ENCODE measurements at places on chromosomes 2 and 18. TPM values are rescaled to one million over a fixed set of nuclear protein-coding genes. Genes with fewer than 3 reads are reported as not detected.

GRCh38 chr2:153595939-153596338 lies 117.4 kb upstream of the RPRM start:
- no peak for DNase-seq

GRCh38 chr2:54471221-54471711 lies 15.1 kb downstream of the SPTBN1 start:
- DNase-seq: no peak

DNA sequence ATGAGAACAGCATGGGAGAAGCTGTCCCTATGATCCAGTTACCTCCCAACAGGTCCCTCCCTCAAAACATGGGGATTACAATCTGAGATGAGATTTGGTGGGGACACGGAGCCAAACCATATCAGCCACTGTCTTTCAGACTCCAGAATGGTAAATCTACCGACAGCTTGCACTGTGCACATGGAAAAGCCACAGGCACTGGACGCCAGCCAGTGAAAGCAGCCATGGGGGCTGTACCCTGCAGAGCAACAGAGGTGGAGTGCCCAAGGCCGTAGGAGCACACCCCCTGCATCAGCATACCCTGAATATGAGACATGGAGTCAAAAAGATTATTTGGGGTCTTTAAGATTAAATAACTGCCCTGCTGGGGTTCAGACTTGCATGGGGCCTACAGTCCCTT lies 218.4 kb downstream of the PDE1A start:
- DNase-seq: no peak

- DNase-seq: no peak
These were observed 117.9 kb downstream of the MYCN start for GRCh38 chr2:16058256-16058655.

DNA sequence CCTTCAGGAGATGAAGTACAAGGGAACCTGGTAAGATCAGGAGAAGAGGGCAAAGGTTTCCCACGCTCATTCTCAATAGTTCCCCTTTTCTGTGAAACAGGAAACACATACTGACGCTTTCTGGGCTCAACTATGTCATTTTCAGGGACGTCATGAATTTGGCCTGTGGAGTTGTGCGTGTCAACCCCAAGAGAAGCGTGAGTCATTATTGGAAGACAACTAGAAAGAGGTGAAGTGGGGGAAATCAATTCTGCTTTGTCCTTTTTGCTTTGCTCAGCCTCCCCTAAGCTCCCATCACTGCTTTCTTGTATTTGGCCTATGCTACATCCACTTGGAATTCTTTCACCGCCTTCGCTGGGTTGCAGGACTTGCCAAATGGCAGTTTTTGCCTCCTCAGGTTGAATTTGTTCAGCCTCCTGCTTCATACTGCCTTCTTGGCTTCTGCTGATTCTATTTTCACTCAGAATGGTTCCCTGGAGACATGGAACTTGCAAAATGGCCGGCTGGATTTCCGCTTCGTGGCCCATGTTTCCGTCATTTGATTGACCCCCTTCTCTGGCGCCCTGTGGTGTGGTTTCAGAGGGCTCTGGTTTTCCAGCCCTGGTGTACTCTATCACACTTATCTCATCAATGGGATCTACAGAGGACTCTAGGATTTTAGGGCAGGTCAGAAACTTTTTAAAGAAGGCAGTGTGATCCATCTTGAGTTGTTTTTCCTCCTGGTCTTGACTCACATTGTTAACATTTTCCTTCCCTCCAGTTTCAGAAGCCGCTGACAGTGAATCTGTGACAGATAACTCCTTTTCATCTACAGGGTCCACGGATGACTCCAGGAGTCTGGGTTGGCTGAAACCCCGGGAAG lies 93.3 kb downstream of the ALPK2 start:
- no peak for DNase-seq

- peak; percentile 63 for DNase-seq
These were observed 773 bp downstream of the CMPK2 start for GRCh38 chr2:6864923-6865345.

DNA sequence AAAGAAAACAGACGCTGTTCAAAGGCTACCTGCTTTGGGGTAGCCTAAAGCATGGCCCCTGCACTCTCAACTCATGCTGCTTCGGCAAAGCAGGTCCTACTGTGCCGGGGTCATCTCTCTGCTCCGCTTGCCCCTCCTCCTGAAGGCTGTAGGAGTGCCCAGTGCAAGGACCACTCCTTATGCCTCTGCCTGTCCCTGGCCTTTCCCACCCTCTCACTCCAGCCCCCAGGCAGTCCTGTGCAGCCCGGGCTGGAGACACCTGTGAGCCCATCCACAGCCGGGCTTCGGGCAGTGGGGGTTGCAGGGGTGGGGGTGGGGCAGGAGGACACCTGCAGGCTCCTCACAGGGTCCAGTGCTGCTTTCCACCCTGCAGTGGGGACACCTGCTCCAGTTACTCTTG lies 69.1 kb downstream of the ACKR3 start:
- DNase-seq: no peak

- no peak for DNase-seq
These were observed 40.1 kb downstream of the MTCL1 start for GRCh38 chr18:8745355-8746014.

GRCh38 chr2:169348321-169349024 lies 13.9 kb downstream of the LRP2 start:
- no peak for DNase-seq

GRCh38 chr2:173520918-173521317 lies 166.2 kb downstream of the CDCA7 start:
- DNase-seq: no peak

DNA sequence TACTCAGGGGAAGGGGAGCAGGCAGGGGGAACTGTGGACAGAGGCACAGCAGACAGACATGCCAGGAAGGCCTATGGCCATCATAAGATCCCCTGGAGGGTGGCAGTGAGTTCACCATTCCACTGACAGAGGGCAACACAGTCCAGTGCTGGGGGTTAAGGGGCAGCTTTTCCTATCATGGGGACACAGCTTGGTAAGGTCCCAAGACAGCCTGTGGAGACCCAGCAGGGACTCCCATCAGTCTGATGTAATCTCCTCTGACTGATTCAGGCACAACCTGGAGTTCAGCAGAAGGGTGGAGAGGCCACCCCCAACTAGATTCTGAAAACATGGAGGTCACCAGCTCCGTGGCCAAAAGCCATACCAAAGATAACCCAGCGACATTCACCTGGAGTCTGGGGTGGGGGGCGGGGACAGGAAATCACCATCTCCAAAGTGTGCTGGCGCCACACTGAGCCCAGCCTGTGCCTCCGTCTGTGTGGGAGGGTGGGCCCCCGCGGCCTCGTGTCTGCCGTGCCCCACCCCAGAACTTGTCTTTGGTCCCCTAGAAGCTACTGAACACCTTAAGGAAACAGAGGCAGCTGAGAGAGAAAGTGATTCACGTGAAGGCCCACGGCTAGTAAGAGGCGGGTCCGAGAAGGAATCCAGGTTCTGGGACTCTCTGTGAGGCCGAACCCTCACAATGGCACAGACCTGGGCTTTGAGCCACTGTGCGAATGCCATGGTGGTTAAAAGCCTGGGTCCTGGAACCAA lies 28.6 kb downstream of the DNMT3A start:
- DNase-seq: no peak

DNA sequence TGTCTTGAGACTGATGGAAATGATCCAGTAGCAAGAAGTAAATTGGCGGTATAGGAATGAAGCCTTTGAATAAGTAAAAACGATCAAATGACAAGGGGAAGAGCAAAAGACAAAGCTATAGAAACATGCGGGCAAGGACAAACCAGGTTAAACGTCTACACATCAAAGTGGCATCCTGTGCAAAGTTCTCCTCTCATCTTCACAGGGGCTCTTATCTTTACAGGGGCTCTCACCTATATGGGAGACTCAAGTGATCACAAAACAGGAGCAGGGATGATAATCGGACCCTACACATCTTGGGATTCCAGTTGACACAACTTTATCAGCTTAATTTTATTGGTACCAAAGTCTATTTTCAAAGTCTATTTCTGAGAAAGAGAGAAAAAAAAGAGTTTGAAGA lies 1778.9 kb upstream of the CELF4 start:
- no peak for DNase-seq

DNA sequence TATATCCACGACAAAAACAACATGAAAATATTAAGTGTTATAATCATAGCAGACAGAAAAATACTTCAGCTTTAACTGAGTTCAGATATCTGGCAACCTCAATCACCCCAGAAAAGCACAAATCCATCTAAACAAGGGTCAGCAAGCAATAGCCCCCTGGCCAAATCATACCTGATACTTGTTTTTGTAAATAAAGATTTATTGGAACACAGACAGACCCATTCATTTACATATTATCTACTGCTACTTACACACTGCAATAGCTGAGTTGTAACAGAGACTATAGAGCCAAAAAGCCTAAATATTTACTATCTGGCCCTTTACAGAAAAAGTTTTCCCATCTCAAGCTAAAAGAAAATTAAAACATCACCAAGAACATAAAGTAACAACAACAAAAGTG lies 12.8 kb downstream of the FARSB start:
- DNase-seq: no peak

DNA sequence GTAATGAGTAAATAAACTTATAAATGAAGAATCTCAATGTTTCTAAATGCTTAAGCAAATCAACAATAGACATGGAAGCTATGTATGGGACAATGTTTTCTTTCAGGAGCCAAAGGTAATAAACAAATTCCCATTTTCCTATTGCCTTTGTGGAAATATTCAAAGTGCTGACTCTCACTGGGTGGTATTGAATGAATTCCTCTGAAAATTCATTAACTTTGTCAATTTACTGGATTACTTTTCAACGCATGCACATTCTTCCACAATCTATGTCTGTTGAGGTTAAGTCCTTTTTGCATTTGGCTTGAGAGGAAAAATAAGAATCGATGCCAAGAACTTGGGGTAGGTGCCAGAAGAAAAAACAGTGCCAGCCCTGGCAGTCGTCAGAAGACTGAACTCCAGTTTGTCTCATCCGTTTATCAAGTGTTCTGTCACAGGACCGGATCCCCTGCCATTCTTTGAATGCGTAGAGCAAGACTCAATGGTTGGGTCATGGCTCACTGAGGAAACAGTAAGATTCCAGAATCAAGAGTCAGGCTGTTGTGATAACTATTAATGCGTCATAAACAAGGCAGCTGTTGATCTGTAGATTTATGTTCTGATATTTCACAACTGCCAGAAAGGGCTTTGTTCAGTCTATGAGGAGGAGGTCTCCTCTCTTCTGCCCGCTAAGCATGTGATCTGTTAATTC lies 133.3 kb downstream of the GFPT1 start:
- no peak for DNase-seq

- DNase-seq: no peak
These were observed 34.3 kb upstream of the DNMT3A start for GRCh38 chr2:25375989-25376545.

DNA sequence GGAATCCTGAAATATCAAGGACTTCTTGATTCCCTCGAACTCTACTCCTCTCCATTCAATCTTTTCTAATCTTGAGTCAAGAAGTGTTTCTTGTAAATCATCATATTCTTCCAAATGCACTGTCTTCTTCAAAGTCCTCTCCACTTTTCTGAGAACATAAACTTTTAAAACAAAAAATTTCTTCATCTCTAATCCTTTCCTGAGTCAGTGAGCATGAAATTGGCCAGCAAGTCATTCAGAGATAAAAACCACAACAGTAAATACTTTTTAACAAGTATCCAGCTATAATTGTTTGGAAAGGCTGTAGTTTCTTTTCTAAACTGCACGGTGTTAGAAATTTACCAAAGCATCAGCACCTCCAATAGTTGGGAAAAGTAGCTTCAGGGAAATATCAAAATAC lies 312.6 kb upstream of the GALNT5 start:
- no peak for DNase-seq

DNA sequence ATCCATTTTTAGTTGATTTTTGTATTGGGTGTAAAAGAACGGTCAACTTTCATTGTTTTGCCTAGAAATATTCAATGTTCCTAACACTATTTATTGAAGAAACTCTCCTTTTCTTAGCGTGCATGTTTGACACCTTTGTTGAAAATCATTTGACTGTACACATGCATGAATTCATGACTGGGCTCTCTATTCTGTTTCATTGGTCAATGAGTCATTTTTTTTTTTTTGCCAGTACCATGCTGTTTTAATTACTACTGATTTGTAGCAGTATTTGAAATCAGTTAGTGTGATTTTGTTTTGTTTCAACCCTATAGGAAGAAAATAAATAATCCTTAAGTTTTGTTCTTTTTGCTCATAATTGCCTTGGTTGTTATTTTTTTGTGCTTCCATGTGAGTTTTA lies 828.7 kb downstream of the SUCLG1 start:
- no peak for DNase-seq

DNA sequence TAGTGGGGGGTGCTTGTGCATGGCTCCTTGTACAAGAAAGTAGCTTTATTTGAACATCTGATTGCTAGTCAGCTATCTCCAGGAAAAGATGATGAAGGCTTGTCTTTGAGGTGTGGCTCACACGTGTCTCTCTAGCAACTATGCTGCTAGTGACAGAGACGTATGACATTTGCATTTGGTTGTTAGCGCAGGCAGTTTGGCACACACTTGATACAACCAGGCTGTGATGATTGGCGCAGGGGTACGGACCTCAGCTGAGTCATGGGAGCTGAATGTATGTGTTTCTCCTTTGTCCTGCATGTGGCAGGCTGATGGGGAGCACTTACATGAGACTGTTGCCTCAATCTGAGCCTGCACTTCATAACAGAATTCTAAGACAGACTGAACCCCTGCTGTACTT lies 29.6 kb downstream of the PTCD3 start:
- DNase-seq: no peak

DNA sequence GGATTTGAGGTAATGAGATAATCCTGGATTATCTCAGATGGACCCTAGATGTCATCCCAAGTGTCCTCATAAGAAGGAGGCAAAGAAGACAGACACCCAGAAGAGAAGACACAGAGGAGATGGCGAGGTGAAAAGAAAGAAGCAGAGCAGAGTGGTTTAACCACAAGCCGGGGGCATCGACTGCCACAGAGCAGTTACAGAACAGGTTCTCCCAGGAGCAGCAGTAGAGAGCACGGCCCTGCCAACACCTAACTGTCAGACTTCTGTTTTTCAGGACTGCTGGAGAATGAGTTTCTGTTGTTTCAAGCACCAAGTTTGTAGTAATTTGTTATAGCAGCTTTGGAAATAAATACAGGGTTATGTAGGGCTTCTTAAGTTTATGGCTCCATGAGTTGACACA lies 437.0 kb downstream of the THSD7B start:
- no peak for DNase-seq

- no peak for DNase-seq
These were observed 449.7 kb upstream of the CWC22 start for GRCh38 chr2:180456801-180457200.

- no peak for DNase-seq
These were observed 43.8 kb upstream of the PEX13 start for GRCh38 chr2:60973705-60974104.

PLGLB2 gene
- total RNA-seq: 2.7 TPM

LINC00305 gene
- not detected for total RNA-seq

SPC25 gene
- total RNA-seq: 28.5 TPM

SCG2 gene
- not detected for total RNA-seq

TMEM169 gene
- total RNA-seq: 1.7 TPM

TTLL4 gene
- total RNA-seq: 28.2 TPM

PJVK gene
- total RNA-seq: 4.5 TPM

SLC16A14 gene
- 0.58 TPM for total RNA-seq

ATP8B1 gene
- total RNA-seq: not detected

NGEF gene
- not detected for total RNA-seq

TMEM17 gene
- total RNA-seq: not detected
